Activated CD8-positive, alpha-beta memory T cell treated with anti-CD3 and anti-CD28 coated beads, Interleukin-2, amount 10 ng/mL, durations not matched to agents 7 days and 5 days (primary cell): ENCODE measurements at places on chromosomes 2 and 18.

DNA sequence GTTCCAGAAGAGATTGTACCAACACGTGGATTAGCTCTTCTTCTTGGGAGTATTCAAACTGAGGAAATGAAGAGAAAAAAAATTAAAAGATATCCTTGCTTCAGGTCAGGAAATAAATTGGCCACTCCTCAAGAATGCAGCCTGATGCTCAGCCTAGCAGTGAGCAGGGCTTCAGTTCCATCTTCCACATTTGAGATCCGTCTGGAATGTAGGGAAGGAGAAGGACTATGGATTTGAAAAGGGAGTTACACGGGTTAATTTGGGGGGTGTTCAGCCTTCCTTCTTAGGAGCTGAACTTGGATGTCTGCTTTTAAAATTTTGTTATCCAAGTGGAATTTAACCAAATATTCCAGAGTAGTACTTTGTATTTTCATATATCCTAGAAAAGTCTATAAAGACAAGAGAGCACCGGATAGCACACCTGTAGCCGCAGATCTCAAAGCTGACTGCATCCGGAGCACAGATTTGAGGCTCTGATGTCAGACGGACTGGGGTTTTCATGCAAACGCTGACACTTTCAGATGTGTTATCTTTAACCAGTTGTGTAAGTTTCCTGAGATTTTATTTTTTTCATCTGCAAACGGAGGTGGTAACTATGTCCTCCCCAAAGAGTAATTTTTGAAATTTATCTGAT lies 99.3 kb downstream of the COPS8 start:
- DNase-seq: no peak

DNA sequence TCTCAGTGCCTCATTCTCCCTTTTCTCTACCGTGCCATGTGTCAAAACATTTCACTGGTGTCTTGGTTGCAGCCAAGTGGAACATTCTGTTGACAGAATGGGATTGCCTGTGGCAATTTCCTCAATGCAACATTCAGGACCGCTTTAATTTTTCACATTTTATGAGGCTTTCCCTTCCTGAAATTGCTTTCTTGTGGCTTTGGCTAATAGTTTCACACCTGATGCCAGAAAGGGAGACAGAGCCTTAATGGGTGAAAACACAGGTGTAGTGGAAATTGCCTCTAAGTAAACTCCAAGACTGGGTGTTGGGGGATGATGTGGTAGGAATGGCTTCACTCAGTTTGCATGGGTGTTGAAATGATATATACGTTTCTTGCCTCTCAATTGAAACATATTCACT lies 278.3 kb downstream of the TSN start:
- DNase-seq: no peak

DNA sequence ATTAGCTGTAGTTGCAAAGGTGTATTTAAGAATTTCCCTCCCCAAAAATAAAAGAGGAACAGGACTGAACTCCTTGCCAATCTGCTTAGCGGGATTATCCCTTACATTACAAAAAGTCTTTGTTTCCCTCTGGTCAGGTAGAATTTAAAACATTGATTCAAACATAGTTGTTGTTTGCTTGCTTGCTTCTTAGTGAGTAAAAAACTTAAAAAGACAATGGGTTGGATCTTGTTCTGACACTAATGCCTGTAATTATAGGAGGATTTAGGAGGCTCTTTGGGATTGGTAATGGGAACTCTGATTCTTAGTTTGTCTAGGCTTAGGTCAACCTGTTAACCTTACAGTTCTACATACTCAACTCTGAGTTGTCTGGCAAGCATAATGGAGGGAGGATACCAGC lies 3.7 kb upstream of the CEBPZOS start:
- no peak for DNase-seq

GRCh38 chr2:233044974-233045605 lies 12.6 kb downstream of the NEU2 start:
- DNase-seq: no peak

DNA sequence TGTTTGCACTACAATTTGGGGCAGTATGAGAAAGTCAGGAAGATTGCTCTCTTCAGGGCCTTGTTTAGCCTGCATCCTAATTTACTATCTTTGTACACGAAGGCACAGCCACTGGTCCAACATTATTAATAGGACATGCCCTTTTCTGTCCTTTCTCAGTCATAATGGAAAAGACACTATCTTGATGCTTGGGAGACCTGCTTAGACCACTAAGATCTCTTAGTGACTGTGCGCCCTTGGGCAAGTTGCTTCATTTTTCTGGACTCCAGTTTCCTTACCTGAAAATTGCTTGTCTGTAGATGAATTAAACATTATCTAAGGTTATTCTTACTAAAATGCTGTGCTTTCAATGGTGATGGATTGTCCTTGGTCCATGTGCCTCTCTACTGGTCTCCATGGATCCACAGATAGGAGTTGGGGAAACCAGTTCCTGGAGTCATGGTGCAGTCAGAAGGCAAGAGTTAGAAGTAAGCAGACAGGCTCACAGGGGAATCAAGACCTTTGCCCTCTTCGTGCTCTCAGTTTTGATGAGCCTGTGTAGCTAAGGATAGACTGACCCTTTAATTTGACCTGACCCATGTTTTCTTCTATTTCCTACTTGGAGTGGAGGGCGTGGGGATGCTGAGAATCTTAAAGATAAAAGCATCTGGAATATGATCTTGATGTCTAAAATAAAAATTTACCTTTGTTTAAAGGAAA lies 114.0 kb downstream of the RAPGEF4 start:
- no peak for DNase-seq

GRCh38 chr2:10883801-10884478 lies 27.8 kb upstream of the KCNF1 start:
- no peak for DNase-seq

DNA sequence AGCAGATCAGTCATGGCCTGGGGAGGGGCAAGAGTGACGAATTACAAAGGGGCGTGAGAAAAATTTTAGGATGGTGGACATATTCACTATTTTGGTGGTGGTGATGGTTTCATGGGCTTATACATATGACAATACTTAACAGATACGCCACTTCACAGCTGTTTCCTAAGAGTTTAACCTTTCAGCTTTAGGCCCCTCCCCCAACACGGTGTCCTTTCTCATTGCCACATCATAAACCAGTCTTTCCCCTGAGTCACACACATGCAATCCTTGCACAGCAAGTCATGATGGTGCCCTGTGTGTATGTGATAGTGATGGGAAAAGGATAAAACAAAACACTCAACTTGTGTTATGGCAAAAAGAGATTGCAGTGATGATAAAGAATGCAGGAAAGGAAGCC lies 47.6 kb upstream of the IL1R1 start:
- DNase-seq: no peak

GRCh38 chr2:197708331-197708730 lies 3.2 kb downstream of the MARS2 start:
- no peak for DNase-seq

GRCh38 chr2:120783371-120783791 lies 47.7 kb downstream of the GLI2 start:
- no peak for DNase-seq
